RWPE2 (cell line): ENCODE measurements at places on chromosomes 7 and 10.

DNA sequence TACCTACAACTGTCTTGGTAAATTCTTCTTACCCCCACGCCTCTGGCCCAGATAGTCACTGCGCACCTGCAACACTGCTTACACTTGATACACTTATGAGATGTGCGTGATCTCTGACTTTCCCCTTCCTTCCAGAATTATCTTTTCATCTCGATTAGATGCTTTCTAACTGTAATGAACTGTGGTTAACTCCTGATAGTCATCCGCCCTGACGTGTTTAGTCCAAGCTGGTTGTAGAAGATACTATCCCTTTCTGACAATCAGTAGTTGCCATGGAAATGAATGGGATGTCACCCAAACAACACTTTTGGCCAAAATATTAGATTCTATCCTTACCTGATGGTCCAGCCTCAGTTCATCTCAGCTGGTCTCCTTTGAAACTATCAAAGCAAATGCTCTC, 241.5 kb downstream of the ADAM12 start:
- no peak for DNase-seq

- no peak for DNase-seq
Measured at GRCh38 chr10:32957341-32958084, 517 bp downstream of the ITGB1 start.

DNA sequence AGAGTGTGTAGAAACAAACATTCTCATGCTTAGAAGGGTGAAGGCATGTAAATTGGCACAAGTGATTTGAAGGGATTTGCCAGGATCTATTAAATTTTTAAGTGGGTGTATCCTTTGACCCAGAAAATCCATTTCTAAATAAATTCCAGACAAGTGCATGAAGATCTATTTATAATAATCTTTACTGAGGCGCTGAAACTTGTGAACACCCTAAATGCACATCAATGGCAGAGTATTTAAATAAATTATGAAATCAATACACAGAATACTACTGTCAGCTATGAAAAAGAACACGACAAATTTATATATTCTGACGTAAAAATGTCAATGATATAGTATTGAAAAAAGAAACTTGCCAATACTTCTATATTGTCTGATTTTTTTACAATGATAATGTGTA, 17.9 kb downstream of the ZNF777 start:
- no peak for DNase-seq

- no peak for DNase-seq
Measured at GRCh38 chr7:46484906-46485305, 563.8 kb upstream of the IGFBP3 start.

DNA sequence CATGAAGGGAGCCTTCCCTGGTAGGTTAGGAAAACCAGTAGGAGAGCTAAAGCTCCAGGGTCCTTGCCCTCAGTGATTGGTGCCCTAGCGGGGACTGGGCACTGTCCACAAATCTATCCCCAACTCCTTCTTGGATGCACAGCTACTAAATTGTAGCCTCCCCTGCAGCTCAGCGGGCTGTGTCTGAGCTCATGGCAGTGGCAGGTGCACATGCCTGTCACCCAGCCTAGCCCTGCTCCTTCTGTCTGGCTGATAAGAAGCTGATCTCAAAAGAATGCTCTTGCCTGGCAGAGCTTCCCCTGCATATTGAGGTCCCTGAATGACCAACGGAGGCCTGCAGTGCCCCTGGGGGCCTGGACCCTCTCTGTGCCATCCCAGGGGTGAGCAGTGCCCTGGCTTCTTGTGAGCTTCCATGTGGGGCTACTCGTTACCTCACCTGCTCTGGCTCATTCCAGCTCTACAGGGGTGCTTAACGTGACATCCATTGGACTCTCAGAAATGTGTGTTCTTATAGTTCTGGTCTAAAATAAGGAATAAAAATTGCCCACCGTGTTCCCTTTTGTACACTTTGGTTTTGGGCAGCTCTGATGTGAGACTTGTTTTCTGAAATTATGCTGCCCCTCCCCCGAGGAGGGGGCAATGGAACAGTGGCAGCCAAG, 59.8 kb upstream of the ANTXRL start:
- no peak for DNase-seq

GRCh38 chr10:2682491-2682890, 384.9 kb upstream of the PFKP start:
- no peak for DNase-seq

- no peak for DNase-seq
Measured at GRCh38 chr7:150955519-150956394, 22.4 kb downstream of the KCNH2 start.

DNA sequence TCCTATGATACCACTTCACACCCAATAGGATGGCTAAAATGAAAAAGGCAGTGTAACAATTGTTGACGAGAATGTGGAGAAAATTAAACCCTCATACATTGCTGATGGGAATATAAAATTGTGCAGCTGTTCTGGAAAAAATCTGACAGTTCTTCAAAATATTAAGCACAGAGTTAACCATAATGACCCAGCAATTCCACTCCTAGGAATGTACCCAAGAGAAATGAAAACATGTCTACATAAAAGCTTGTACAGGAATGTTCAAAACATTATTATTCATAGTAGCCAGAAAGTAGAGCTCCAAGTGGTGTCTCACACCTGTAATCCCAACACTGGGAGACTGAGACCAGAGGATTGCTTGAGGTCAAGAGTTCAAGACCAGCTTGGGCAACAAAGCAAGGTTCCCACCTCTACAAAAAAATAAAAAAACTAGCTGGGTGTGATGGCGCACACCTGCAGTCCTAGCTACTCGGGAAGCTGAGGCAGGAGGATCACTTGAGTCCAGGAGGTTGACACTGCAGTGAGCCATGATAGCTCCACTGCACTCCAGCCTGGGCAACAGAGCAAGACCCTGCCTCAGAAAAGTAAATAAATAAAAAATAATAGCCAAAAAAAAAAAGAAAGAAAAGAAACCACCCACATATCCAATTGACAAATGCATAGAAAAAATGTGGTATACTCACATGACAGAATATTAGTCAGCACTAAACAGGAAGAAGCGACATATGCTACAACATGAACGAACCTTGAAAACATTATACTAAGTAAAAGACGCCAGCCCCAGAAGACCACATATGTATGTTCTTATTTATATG, 5.0 kb downstream of the RHEB start:
- no peak for DNase-seq

- no peak for DNase-seq
Measured at GRCh38 chr7:97858221-97858620, 14.0 kb downstream of the ASNS start.

DNA sequence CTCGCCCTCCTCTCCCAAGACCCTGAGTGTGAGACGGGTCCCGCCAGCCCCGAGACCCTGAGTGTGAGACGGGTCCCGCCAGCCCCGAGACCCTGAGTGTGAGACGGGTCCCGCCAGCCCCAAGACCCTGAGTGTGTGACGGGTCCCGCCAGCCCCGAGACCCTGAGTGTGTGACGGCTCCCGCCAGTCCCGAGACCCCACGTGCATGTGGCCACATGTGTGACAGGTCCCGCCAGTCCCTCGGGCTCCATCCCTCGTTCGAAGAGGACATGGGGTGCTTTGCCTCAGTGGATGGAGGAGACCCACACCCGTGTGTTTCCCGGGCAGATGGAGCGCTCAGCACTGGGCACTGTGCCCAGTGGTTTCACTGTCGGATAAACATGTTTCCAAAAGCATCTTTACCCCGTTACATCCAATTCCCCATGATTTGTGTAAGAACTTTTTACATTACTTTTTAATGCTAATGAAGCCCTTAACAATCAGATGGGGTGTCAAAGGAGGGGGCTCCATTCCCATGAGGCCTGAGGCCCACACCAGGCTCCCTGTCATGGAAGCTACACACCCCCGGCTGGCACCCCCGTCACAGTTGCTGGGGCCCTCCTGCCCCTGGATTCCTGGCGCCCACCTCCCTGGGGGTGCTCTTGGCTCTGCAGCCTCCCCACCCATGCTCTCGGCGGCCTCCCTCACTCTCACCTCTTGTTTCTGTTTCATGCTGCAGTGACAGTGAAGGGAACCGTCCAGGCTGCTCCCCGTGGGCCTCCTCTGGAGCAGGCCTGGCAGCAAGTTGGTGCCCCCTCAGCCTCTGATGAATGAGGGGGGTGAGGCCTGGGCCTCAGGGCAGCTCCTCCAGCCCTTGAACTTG, 48.5 kb upstream of the CFAP46 start:
- no peak for DNase-seq

- no peak for DNase-seq
Measured at GRCh38 chr10:112389271-112389822, 15.4 kb downstream of the ACSL5 start.

- no peak for DNase-seq
Measured at GRCh38 chr7:56483153-56483552, 366.9 kb upstream of the NUPR2 start.

GRCh38 chr7:88104732-88105131, 115.1 kb downstream of the SRI start:
- no peak for DNase-seq
